SJCRH30 (cell line): ENCODE measurements at places on chromosomes 6 and 20.

- DNase-seq = no peak
Observed at GRCh38 chr20:50333131-50333670, 142.6 kb downstream of the CEBPB start.

- no peak for DNase-seq
Observed at GRCh38 chr6:102340311-102340710, 946.8 kb downstream of the GRIK2 start.

DNA sequence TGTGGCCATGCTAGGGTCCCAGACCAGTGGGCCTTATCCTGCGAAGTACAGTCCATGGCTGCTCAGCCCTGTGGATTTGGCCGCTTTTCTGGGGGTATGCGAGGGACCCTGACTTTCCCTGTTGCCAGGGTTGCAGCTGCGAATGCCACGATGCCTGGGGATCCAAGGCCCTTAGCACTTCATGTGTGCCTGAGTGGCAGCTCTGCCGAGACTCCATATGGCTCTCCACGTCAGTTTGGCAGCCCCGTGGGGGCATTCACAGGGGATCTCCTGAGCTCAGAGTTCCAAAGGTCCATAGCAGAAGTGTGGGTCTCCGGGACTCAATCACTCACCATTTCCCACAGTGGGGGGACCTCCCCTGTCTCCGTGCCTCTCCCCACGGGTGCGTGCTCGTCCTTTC lies 319.5 kb downstream of the DOK5 start:
- DNase-seq = no peak

DNA sequence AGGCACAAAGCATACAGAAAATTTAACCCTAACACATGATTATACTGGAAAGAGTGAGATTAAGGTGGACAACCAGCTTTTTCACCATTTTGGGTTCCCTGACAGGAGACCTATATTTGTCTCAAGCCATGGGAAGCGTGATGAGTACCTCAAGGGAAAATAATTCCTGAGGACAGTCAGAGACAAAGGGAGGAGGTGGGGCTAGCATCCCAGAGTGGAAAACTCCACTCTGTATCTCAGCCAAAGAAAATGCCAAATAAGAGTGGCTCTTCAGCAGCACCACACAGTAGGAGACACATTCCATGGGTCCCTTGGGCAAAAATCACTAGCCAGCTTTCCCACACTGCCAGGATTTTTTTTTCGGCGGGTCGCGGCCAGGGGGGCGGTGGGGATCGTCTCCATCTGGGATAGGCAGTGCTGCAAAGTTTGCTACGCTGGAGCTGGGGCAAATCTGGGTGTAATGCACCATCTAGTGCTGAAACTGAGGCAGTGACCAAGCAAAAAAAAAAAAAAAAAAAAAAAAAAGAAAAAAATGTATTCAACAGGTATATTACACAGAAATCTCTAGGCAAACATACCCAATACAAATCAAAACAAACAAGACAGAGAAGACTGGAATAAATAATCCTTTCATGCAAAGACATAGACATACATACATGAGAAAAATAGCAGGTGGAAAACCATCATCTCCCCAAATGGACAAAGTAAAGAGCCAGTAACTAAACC lies 77.3 kb upstream of the SLC35F1 start:
- DNase-seq = peak; percentile 66

DNA sequence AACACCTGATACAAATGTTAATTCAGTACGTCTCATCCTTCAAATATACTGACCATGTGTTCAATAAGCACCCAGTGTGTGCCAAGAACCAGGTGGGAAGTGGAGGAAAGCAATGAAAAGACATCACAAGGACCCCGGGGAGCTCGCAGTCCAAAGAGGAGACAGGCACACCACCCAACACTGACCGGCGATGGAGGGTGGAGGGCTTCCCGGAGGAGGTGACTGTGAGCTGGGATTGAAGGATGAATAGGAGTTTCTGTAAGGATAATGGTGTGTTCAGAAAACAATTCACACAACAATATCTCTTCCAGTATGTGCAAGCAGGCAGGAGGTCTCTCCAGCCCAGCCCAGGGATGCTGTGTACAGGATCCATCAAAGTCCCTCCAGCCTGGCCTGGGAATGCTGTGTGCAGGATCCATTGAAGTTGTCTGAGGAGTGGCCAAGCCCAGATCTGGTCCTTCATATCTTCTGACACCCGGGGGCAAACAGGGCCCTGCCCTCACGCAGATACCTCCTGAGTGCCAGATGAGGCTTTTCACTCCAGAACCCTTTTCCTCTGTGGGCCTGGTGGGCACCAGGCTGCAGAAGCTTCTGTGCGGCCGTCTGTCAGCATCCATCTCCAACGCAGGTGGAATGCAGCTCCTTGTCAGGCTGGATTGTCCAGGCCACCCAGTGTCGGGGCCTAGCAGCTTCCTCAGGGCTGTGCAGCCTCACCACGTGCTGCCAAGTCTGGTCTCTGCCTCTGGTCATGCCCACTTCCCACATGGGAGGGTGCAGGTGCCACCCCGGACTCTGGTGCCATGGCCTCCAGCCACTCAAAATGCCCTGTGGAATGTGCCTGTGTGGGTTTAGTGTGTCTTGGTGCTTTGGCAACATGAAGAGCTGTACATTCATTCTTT lies 36.3 kb downstream of the DLL1 start:
- DNase-seq = no peak

- DNase-seq = no peak
Observed at GRCh38 chr6:127637830-127638409, 60.9 kb downstream of the C6orf58 start.

DNA sequence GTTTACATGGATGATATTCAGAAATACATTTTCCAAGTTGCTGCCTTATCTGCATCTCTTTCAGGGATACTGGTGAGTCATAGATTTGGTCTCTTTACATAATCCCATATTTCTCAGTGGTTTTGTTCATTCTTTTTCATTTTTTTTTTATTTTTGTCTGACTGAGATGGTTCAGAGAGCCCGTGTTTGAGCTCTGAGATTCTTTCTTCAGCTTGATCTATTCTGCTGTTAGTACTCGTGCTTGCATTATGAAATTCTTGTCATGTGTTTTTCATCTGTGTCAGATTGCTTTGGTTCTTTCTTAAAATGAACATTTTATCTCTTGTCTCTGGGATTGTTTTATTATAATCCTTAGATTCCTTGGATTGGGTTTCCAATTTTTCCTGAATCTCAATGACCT lies 317.3 kb downstream of the DOK5 start:
- DNase-seq = no peak

- DNase-seq = no peak
Observed at GRCh38 chr20:9628589-9628988, 114.2 kb downstream of the LAMP5 start.

- DNase-seq = no peak
Observed at GRCh38 chr20:10022625-10023024, 12.2 kb upstream of the ANKEF1 start.

GRCh38 chr20:20358801-20359200 lies 9.1 kb upstream of the INSM1 start:
- no peak for DNase-seq

DNA sequence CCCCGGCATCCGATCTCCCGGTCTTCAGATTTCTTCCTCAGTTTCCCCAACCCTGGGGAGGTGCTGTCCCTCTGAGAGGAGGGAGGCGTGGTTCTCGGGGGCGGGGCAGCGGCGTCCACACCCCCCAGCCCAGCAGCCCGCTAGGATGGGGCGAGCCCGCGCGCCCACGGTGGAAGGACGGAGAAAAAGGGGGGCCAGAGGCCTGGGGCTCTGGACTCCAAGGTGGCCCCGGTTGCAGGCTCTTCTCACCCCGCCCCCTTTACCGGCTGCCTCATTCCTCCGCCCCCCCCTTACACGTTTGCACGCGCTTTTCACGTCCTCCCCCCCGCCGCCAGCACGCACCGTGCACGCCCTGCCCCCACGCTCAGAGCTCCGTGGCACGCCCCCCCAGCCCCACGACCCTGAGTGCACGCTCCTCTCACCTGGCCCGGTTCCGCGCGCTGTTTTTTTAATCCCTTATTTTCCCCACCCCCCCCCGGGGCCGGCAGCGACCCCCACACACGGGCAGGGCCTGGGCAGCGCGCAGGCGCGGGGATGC lies 402 bp downstream of the ZBTB12 start:
- peak; percentile 55 for DNase-seq

DNA sequence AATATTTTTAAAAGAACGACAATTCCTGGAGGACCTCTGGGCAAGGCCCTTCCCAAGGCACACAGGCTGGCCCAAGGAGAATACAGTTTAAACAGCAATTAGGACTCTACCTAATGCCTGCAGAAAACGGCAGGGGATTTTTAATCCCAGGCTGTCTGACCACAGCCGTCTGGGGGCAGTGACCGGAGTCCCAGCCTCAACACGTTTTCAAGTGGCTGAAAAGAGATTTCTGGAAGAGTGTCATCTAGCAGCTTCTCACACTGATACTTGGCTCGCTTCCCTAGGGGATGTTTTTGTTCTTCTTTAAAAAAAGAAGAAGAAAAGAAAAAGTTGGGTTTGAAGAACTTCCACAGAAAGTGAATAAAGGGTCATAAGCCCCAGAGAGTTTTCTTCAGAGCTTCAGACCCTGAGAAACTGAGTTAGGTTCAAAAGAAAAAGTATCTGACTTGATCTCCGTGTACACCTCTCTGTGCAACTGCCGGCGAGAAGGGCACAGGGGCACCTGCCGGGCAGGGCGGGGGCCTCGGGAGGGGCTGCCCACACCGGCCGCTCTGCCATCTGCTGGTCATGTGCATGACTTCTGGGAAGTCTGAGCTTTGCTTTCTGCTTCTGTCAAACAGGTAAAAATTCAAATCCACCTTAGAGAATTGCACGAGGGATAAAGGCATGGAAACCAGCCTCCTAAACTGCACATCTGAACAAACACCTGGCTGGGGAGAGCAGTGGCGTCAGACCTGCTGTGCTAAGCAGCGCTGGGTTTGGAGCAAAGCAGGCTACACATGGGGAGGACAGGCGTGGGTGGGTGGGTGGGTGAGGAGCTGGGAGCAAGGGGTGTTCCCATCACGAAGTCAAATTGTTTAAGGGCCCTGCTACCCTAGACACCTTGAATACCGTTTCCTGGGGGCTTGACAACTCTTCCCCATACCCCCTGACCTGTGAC lies 33.0 kb downstream of the RRBP1 start:
- no peak for DNase-seq

DNA sequence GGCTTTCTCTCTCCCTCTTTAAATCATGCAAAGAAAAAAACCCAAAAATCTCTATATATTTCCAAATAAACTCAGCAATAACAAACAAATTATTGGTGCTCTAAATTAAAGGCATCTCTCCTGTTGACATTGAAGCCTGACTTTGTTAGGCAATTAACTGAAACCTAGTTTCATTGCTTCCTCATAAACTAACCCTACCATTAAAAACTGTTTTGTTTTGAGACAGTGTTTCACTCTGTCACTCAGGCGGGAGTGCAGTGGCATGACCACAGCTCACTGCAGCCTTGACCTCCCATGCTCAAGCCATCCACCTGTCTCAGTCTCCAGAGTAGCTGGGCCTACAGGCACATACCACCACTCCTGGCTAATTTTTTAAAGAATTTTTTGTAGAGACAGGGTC lies 34.9 kb downstream of the PIGU start:
- DNase-seq = no peak

GRCh38 chr6:5162355-5162754 lies 77.2 kb downstream of the PPP1R3G start:
- DNase-seq = no peak

DNA sequence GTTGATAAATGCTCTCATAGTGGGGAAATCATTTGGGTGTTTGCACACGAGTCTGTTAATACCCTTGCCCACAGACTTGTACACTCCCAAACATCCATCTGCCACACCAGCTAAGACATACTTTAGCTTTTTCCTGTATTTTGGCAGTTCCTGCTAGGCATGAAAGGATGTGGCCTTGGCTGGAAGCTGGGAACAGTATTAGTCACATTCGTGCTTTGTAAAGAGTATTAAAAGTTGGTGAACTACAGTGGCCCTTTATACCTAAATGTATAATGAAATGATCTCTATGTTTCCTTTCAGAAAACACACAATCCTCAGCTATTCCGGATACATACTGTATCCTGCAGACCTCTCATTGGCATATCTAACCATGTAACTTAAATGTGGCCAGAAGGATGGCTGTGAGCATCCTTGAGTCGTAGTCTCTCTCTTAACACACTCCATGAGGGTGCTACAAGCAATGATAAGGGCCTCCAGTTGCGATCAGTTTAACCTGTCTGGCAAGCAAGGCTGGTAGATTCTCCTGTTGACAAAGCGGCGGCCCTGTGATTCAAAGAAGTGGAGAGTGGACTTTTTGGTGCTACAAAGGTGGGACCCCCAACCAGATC lies 1.5 kb downstream of the LEMD2 start:
- DNase-seq = no peak

GRCh38 chr20:37251825-37252477 lies 9.7 kb downstream of the GHRH start:
- peak; percentile 86 for DNase-seq

GRCh38 chr20:32315891-32316290 lies 38.4 kb downstream of the KIF3B start:
- DNase-seq = peak; percentile 90

DNA sequence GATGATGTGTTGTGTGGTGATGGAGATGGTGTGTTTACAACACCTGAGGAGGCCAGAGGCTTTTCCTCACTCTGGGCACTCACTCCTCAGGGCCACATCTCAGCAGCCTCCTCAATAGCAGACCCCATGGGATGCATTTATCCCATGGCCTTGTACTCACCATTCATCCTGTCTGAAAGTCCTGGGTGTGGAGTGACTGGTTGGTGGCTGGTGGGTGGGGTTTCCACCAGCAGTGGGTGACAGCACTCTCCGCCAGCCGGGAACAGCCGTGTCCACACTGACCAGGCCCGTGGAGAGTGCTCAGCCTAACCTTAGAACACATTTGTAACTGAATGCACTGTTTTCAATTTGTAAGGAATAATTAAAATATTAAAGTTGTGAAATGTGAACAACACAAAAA lies 163.4 kb upstream of the AFDN start:
- DNase-seq = no peak

GRCh38 chr6:113476937-113477839 lies 380.0 kb upstream of the MARCKS start:
- no peak for DNase-seq

GRCh38 chr6:91926827-91927226 lies 1340.0 kb upstream of the MAP3K7 start:
- no peak for DNase-seq

DNA sequence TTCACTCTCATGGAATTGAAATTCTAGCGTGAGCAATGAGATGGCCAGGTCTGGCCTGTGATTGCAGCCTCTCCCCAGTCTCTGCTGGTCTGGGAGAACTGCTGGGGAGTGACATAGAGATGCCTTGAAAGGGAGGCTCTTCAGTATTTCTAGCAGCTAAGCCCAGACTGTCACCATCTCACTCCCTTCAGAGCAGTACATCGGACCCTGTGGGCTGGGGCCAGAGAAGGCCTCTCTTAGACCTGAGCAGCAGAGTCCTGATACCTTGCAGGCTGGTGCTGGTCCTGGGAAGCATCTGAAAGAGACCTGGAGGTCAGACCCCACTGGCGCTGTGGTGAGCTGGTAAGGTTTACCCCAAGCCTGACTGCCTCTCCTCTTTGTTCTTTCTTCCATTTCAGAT lies 87.4 kb downstream of the TCP11 start:
- no peak for DNase-seq

GRCh38 chr6:111472933-111473435 lies 10.0 kb downstream of the REV3L start:
- no peak for DNase-seq

- DNase-seq = no peak
Observed at GRCh38 chr6:47853766-47854165, 71.9 kb downstream of the OPN5 start.

GRCh38 chr6:5338177-5338960 lies 77.1 kb downstream of the FARS2 start:
- no peak for DNase-seq
